ENCODE measurements at places on chromosomes 2 and 18.

GRCh38 chr2:217223222-217223930 lies 363.5 kb upstream of the TNP1 start:
- DNase-seq: peak; percentile 66

DNA sequence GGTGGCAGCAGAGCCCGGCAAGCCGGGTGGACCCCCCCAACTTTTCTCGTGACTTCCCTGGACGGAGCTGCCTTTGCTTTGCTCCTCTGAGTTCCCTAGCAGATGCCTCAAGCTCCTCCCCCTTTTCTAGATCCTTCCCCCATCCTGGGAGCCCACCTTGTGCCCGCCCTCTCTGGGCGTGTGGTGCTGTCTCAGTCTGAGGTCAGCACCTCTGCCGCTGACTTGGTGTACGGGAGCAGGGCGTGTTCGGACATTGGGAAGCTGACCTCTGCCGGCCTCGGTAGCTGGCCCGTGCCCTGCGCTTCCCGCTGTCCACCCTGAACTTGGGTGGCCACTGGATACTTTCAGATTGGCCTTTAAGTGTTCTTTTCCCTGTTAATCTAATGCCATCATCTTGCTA lies 19.6 kb upstream of the ESPNL start:
- no peak for DNase-seq

- DNase-seq: peak; percentile 42
Measured at GRCh38 chr2:209977386-209978239, 24.8 kb upstream of the RPE start.

DNA sequence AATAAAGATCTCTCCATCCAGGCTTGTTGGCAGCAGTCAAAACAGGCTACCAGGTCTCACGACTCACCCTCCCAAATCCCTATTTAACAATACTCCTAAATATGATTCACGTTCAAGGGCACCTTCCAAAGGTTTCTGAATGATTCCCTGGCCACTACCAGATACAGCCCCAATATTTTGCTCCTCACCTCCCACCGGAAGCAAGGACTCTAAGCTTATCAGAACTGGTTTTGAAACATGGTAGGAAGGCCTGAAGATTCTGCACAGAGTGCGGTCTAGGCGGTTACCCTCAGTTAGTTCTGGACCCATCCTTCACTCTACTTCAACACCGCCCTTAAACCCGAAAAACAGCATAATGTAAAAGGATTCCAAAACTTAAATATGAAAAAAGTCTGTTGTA lies 5.2 kb downstream of the PPP4R1 start:
- no peak for DNase-seq

GRCh38 chr2:75146606-75147332 lies 52.6 kb downstream of the TACR1 start:
- no peak for DNase-seq

- no peak for DNase-seq
Measured at GRCh38 chr2:65700720-65701119, 268.3 kb upstream of the SPRED2 start.

DNA sequence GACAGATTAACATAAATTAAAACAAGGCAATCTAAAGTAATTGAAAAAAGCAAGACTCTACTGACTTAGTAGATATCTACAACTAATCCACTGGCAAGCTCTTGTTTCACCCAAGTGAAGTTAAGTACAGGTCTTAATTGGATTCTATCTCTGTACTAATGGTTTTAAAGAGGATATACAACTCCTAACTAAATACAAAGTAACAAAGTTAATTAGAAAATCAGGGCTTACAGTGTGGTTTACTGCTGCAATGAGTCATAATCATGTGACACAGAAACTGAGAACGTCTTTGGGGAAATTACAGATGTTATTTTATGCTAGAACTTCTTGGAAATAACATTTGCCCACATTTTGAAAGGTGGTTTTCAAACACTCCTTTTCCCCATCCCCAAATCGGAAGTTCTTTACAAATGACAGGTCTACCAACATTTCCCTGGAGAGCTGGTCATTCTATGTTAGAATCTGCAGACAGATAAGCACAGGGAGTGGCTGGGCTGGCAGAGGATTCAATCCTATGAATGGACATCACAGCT lies 245.3 kb downstream of the STK39 start:
- no peak for DNase-seq

GRCh38 chr2:109256921-109257320 lies 127.9 kb downstream of the SH3RF3 start:
- DNase-seq: no peak

DNA sequence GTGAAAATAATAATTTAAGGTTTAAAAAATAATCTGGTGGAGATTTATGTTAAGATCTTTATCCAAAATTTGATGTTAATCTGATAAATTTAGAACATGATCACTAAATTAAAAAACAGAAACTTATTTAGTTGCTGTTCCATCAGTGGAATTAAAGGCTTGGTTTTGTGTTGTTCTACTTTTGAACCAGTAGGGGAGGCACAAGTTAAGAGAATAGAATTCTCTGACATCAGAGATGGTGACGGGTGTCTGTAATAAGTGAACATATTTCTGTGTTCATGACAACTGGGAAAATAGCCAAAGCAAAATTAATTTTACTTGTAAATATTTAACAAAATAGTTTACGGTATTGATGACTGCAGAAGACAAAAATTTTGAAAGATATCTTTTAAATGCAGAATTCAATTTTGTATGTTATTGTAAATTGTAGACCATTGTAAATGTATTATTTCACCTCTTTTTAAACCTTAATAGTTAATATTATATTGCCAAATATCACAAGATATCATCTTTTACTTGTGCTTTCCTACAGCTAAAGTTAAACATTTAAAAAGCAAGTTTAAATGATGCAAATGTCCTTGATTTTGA lies 106.0 kb downstream of the UBR3 start:
- peak; percentile 13 for DNase-seq

DNA sequence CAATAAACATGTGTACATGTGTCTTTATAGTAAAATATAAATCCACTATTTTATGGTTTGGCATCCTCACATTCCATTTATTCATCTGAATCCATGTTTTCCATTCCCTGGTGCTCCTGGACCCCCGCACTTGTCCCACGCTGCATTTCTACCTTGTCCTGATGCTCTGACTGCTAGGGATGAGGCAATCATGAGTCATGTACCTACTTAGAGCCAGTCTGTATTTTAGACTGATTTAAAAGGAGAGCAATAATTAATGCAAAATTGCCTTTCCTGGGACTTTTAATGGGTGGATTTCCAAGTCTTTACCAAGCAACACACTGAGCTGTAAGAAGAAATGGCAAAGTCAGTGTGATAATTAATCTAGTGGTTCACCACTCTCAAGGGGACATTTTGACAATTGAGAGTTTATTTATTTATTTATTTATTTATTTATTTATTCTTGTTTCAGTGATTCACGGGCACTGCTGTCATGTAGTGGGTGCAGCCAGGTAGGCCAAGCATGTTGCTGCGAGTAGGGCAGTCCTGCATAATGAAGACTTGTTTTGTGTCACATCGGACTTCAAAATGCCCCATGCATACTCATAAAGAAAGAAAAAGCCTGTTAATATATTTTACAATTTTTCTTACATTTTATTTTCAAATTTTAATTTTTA lies 419.3 kb upstream of the VWC2L start:
- DNase-seq: no peak

DNA sequence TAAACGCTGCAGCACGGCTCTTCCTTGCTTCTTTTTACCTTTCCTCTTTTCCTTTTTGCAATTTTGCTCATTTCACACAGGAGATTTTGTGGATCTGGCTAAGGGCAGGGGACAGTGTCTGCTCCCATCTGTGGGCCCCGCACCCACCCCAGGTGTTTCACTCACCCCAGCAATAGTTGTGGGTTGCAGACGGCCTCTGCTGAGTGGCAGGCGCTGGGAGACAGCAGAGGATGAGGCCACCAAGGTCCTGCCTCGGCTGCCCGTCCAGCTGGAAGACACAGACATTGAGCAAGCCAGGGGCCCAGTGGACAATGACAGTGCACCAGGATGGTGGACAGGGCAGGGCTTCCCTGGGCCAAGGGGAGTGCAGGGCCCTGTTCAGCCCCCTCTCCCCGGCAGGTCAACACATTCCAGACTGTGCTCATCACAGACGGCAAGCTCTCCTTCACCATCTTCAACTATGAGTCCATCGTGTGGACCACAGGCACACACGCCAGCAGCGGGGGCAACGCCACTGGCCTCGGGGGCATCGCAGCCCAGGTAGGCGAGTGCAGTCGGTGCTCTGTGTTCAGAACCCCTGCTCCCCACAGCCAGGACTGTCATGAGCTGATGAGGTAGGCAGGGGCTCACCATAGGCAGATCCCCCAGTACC lies 35.0 kb downstream of the SNED1 start:
- no peak for DNase-seq

GRCh38 chr2:120939595-120940318 lies 204.1 kb downstream of the GLI2 start:
- no peak for DNase-seq

DNA sequence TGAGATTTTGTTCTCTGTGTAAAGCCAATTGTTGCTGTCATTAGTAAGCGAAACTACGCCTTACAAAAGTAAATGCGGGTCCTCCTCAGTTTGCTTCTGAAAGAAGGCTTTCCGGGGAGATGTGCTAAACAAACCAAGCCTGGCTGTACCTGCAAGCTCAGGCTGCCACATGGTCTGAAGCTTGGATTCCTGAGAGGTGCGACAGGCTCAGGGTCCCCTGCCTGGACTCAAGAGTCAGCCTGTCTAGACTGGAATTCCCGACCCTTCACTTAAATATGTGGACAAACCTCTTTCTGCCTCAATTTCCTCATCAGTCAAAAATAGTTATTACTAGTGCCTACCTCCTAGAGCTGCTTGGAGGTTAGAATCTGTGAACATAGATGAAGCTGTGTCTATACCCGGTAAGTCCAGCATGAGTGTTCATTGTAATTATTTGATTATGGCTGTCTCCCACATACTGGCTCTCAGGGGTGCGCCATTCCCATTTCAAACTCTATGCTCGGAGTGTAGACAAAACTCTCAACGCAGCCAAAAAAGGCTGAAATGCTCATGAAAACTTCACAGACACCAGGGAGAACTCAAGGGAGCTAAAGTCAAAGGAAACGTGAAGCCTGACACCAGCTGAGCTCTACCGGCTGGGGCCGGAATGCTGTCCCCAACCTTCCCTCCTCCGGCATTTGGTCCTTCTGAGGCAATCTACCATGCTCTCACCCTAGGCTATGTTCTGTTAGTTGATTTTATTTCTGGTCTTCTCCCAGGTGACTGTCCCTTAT lies 31.4 kb downstream of the SOWAHC start:
- no peak for DNase-seq

GRCh38 chr2:170017860-170018532 lies 160.0 kb upstream of the MYO3B start:
- DNase-seq: no peak

DNA sequence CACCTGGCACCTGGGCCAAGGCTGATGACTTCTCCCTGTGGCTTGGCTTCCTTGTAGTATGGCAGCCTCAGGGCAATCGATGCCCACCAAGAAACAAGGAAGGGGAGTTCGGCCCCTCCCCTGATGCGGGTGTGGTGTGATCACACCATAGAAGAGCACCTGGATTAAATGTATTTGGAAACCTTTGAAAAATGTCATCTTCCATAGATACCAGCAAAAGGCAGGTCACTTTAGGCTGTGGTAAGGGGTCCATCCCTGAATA lies 198.2 kb downstream of the CYP26B1 start:
- no peak for DNase-seq

DNA sequence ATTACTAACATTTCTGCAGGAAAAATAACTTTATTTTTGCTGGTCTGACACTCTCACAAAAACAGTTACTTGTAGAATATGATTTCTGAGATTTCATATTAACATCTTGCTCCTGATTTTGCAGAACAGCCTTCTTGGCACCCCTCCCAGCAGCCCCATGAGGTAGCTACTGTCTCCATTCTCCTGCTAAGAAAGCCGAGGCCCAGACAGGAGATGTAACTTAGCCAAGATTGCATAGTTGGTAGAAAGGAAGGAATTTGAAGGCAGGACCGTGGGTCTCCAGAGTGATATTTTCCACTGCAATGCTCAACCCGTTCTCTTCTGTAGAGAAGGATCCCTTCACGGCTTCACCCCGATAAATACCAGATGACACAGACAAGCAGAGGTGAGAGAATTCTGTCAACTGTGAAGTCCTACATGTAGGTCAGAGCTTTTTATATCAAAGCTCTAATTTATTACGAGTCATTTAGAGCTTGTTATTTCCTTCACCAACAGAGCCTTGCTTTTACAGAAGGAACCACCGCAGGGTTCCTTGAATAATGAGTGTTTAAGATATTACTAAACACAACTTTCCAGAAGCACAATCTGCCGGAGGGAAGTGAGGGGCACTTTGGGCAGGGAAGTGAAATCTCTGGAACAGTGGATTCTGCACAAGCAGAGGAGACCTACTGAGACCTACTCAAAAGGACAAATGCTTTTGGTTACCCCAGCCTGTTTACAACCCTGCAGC lies 48.0 kb upstream of the MYCN start:
- DNase-seq: no peak

DNA sequence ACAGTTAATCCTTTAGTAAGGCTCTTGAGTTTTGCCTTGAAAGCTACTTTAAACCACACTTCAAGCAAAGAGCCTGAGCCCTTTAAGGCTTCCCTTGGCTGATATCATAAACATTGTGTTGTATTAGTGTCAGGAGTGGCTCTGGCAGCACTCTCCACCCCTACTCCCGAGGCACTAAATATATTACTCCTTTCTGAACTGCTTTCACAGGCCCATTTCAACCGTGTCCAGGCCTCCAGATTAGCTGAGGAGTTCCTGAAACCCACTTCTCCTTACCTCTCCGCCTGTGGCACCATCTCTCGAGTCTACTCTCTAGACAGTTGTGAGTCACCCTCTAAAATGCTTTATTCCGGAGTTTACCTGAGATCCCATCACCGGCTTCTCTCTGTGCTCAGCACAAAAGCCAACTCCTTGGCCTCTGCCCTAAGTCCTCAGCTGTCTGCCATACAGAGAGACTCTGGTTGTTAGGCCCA lies 14.4 kb upstream of the STON1 start:
- no peak for DNase-seq

GRCh38 chr2:100650151-100650550 lies 87.4 kb downstream of the PDCL3 start:
- DNase-seq: no peak

DNA sequence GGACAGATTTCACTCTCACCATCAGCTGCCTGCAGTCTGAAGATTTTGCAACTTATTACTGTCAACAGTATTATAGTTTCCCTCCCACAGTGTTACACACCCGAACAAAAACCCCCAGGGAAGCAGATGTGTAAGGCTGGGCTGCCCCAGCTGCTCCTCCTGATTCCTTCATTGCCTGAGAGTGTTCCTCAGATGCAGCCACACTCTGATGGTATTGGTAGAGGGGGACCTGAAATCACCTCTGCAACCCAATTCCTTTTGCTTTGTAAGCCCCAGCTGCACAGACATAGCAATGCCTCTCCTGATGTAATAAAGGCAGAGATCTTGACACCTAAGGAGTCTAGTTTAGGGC lies 1529.8 kb downstream of the RPIA start:
- DNase-seq: no peak

DNA sequence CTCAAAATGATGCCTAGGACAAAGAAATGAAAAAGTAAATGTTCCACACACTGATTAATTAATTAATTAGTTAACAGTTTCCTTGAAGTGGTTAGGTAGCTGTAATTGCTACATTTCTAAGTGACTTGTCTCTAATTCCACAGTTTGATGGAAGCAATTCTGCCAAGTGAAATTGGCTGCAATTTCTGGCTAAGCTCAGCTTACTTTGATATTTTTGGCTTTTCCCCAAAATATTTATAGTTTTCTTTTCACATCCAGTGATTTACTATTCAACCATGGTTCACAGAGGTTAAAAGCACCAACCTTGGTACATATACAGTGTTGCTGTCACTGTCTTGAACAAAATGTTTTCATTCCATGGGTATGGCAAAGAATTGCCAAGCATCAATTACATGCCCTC lies 459.5 kb upstream of the CDH20 start:
- no peak for DNase-seq

Measured in bone marrow (tissue), 2 donors.